Aorta (tissue), 5 donors: ENCODE measurements at places on chromosomes 7 and 10. TPM values are rescaled to one million over a fixed set of nuclear protein-coding genes. Genes with fewer than 3 reads are reported as not detected.

DNA sequence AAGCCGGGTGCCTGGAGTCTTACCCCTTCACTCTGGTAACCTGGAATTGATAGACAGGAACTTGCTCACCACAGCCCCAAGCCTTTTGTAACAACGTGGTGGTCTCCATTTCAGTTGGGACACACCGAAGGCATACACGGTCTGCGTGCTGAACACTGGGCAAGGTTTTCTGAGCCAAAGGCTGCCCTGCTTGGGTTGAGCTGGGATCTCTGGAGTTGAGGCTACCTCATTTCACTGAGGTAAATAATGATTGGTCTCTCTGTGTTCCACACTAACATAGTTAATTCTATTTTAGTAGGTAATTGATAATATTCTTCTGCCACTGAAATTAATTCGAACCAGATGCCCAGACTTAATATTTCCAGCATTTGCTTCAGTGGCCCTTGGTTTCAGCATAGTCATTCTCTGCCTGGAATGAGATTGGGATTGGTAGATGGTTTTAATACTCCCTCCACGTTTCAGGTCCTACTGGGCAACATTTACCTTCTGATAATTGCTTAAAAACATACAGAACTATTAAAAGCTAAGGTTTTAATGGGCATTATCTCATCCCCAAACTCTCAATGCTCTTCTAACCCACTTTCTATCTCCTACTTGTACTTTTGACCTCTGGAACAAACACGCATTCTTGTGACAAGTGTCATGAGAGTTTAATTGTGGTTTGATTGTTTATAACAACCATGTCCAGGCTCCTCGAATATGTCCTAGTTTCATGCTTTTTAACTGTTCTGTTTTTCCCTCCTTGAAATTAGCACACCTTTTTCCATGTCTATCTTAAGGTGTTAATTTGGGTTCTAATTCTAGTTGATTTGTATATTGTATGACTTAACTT, 202.3 kb upstream of the KLF6 start:
- no peak for DNase-seq

DNA sequence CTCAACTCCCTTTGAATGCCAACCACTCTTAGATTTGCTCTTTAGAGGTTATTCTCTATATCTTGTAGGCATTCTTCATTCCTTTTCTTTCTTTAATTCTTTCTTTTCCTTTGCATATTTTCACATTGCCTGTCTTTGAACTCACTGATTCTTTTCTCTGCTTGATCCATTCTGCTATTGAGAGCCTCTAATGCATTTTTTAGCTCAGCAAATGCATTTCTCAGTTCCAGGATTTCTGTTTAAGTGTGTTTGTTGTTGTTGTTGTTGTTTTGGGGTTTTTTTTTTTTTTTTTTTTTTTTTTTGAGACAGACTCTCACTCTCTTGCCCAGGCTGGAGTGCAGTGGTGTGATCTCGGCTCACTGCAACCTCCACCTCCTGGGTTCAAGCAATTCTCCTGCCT, 71.6 kb downstream of the FBXL13 start:
- no peak for DNase-seq

- no peak for DNase-seq
These were observed 26.8 kb upstream of the THSD7A start for GRCh38 chr7:11858622-11859302.

DNA sequence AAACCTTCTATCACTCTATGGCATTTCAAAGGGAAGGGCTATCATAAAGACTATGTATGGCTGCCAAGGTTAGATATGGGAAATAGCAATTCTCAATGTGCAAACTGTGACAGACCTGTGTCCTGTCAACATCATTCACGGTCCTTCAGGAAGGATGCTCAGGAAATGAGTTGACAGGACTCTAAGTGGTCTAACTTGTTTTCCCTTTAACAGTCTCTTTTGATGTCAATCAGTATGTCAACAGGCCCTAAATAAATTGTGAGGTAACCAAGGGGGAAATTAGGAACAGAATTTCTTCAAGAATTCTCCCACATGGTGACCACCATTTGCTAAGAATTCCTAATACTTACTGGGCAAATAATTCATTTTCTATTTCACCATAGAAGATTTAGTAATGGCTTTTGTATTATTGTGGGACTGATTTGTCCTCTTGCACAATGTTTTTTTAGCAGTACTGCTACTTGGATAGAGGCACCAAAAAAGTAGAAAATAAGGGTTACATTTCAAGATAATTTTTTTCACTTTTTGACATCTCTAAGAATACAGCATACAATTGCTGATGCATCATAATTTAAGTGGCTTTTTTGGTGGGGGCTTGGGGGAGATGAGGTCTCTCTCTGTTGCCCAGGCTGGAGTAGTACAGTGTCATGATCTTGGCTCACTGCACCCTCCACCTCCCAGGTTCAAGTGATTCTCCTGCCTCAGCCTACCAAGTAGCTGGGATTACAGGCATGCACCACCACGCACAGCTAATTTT, 275.8 kb downstream of the CACNA2D1 start:
- DNase-seq, result no peak

DNA sequence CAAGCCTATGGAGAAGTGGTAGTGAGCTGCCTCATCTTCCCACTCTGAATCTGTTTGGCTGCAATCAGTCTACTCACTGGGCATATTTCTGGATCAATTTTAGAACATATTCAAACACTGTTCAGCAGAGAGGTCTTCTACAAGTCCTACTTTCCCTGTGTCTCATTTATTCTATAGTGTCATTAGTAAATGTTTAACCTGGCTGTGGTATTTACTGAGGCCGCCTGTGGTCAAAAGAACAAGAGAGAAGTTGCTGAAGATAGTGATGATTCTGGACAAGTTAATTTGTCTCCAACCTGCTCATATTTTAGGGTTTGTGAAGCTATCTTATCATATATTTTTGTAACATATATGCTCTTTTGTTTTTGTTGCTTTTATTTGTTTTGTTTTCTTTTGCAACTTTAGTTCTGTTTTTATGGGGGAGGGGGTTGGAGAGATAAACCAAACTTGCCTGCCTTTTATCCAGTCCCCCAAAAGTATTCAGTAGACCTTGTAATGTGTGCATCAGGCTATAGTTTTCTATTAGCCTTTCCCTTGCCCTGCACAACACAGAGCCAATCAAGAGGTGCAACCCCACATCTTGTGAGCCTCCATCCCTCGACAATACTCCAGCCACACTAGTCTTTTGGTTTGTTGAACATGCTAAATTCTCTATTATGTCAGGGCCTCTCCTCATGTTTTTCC, 362.8 kb upstream of the MBL2 start:
- no peak for DNase-seq

GRCh38 chr7:142759433-142759832, 10.2 kb downstream of the PRSS1 start:
- no peak for DNase-seq

- no peak for DNase-seq
These were observed 9.7 kb upstream of the ADAM8 start for GRCh38 chr10:133286366-133286765.

DNA sequence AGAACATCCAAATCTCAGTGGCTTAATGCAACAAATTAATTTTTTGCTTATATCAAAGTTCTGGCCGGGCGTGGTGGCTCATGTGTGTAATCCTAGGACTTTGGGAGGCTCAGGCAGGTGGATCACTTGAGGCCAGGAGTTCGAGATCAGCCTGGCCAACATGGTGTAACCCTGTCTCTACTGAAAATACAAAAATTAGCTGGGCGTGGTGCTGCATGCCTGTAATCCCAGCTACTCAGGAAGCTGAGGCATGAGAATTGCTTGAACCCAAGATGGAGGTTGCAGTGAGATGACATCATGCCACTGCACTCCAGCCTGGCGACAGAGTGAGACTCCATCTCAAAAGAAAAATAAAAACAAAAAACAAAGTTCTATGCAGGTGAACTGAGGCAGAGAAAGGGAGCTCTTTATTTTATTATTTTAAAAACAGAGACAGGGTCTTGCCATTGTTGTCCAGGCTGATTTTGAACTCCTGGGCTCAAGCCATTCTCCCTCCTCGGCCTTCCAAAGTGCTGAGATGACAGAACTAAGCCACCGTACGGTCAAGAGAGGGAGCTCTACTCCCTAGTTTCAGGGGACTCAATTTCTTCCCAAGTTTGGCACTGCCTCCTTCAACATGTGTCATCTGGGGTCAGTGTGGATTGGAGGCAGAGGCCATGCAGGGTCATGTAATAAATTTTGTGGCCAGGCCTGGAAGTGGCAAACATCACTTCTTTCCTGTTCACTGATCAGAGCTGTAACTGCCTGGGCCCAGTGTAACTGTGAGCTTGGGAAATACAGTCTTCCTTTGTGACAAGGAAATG, 2.4 kb downstream of the ADCK2 start:
- DNase-seq, result no peak

DNA sequence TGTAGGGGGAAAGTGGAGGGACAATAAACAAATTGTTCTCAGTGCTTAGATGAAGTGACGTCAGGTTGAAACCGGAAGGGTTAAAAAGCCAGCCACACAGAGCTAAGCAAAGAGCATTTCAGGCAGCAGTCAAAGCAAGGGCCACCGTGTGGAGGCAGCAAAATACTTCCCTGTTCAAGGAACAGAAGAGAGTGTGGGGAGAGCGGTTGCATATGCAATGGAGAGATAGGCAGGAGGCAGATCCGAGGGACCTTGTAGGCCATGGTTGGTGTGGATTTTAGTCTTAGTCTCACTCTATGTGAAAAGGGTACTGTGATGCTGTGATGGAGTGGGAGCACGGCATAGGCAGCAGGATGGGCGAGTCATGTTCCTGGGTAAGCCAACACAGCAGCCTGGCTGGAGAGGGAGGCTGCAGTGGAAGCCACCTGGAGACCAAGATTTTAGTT, 3.8 kb upstream of the STN1 start:
- DNase-seq, result no peak

DNA sequence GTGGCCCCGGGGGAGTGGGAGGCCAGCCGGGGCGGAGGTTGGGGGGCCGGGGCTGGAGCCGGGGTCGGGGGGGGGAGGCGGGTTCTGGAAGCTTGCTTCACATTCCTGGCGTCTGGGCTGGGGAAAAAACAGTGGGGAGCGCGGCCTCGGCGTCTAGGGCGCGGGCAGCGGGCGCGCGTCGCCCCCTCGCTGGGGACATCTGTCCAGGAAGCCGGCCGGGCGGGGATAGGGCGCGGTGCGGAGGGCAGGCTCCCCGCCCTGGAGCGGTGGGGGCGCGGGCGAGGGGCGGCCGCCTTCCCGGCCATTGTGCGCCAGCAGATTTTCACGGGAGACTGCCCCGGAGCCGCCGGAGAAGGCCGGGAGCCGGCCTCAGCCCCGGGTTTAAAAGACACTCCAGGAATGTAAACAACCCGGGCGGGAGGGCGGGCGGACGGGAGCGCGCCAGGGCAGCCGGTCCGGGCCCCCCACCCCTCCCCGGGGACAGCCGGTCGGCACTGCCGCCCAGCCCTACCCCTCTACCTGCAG, 1.4 kb downstream of the ZMIZ1 start:
- DNase-seq, result peak; percentile 70

GRCh38 chr10:85642082-85642420, 724.5 kb downstream of the GRID1 start:
- DNase-seq, result no peak

GRCh38 chr10:6195846-6196245, 6.9 kb upstream of the PFKFB3 start:
- DNase-seq, result no peak

DNA sequence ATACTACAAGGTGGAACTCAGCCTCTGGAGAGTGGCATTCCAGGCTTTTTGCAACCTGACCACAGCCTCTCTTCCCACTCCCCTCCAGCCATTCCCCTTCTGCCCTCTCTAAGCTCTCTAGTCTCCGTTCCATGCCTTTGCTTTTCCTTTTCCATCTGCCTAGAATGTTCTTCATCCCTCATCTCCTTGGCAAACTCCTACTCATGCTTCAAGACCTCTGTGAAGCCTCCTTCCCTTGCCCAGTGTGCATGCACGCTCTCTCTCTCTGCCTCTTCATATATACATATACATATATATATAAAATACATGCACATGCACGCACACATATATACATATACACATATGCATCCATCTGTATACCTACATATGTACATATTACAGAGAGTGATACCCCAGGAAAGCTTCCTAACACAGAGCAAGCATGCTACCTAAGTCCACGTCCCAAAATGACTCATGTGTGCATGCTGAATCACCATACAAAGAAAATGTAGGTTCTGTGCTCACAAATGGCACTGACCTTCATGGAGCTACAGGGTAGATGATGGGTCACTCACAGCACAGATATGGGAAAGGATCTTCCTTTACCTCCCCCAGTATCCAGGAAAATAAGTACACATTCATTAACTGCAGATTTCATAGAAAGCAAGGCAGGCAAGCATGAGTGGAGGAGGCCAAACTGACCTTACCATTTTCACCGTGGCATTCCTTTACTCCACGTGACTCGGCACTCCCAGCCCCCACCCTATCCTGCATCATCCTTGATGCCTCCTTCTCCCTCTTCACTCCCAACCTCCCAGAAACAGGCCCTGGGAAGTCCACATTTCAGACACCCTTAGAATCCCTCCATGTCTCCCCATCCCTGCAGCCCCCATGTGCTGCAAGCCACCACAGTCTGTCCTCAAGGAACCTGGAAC, 238.4 kb upstream of the ZMIZ1 start:
- DNase-seq, result no peak

DNA sequence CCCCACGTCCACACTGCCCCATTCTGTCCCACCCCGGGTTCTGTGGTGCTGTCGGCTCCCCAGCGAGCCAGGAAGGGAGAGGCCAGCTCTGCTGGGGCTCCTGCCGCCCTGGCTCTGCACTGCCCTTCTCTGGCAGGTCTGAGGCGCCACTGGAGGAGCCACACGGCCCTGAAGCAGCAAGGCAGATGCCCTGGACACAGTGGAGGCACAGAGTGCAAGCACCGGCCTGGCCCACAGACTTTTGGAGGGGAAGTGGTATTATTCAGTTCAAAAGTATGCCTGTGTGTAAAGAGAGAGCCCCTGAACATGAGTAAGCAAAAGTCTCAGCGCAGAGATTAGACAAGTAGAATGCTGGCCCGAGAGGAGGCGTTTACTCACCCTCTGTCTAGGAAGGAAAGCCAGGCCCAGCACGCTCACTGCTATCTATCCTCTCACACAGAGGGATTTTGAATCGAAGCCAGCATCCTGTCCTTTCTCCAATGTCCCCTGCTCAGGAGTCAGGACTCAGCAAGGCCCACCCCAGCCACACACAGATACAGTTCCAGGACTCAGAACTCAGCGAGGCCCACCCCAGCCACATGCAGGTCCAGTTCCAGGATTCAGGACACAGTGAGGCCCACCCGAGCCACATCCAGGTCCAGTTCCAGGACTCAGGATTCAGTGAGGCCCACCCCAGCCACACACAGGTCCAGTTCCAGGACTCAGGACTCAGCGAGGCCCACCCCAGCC, 115.0 kb downstream of the EGFR start:
- DNase-seq, result peak; percentile 83

DNA sequence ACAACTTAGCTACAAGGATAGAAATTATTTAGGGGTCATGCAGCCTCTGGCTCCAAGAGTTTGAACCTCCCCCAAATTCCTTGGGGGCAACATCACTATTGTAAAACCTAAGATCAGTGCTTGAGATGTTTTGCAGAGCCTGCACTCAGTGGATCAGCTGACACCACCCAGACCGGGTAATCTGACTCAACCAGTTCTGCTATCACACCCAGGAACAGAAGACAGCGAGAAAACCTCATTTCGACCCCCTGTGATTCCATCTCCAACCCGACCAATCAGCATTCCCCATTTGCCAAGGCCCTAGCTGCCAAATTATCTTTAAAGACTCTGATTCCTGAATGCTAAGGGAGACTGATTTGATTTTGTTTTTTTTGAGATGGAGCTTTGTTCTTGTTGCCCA, 5.2 kb downstream of the TACR2 start:
- DNase-seq, result no peak

VGF gene
- not detected for total RNA-seq

HYAL4 gene
- not detected for total RNA-seq

ZCCHC24 gene
- total RNA-seq, result 99.6 TPM

TACR2 gene
- not detected for total RNA-seq

SSC4D gene
- total RNA-seq, result 0.58 TPM

SPRN gene
- total RNA-seq, result not detected

CPA2 gene
- total RNA-seq, result 1.0 TPM
